ENCODE measurements at places on chromosomes 6 and 20. TPM values are rescaled to one million over a fixed set of nuclear protein-coding genes. Genes with fewer than 3 reads are reported as not detected.

- H3K4me3 ChIP-seq = peak overlapping the region; percentile 91
- peaks cover 25% of the 10 kb centered on the region for H3K4me1 ChIP-seq
- H3K27ac ChIP-seq = no peak overlapping the region
Observed at GRCh38 chr20:48826069-48826468, 1.7 kb downstream of the PREX1 start.

DNA sequence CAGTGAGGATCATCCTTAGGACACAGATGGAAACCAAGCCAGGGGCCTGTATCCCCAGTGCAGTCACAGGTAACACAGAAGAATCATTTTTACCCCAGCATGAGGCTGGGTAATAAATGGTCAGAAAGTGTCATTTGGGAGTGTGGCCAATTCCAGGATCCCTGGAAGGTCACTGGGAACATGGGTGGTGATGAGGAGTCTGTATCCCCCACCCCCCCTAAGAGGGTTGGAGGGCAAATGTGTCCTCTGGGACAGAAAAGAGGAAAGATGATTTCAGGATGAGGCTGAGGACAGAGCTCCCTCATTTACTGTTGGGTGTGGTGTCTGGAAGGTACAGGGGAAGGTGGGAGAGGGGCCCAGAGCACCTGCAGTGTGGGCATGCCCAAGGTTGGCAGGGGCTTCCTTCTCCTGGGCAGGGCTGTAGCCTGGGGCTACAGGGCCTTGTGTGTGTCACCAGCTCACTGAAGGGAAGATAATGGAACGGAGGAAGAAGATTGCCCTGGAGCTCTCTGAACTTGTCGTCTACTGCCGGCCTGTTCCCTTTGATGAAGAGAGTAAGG, 34.5 kb downstream of the PLCG1 start:
- H3K27ac ChIP-seq = no peak overlapping the region
- DNase-seq = no peak
- no peaks in the 10 kb centered on the region for H3K27me3 ChIP-seq
- H3K4me1 ChIP-seq = no peaks in the 10 kb centered on the region
- peaks cover 77% of the 10 kb centered on the region for H3K36me3 ChIP-seq

Gene PAX1
- not detected for total RNA-seq

DNA sequence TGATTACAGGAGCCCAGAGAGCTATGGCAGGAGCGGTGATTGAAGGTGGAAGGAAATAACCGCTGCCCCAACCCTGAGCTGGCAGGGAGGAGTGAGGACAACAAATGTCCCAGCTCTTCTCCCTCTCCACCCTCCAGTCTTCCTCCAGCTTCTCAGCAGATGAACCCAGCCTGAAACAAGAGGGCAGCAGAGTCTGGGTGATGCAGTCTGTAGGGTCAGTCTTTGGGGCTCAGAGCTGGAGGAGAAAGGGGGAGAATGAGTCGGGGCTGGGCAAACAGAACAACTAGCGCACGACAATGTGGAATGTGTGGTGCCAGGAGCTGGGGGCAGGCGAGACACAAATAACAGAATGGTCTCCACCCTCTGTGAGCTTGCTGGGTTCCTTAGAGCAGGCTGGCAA, 4.5 kb upstream of the GUCA1A start:
- H3K4me1 ChIP-seq = peaks cover 28% of the 10 kb centered on the region
- DNase-seq = no peak
- no peak overlapping the region for H3K4me3 ChIP-seq
- H3K27me3 ChIP-seq = peaks cover 13% of the 10 kb centered on the region
- no peaks in the 10 kb centered on the region for H3K36me3 ChIP-seq
- H3K27ac ChIP-seq = no peak overlapping the region

DNA sequence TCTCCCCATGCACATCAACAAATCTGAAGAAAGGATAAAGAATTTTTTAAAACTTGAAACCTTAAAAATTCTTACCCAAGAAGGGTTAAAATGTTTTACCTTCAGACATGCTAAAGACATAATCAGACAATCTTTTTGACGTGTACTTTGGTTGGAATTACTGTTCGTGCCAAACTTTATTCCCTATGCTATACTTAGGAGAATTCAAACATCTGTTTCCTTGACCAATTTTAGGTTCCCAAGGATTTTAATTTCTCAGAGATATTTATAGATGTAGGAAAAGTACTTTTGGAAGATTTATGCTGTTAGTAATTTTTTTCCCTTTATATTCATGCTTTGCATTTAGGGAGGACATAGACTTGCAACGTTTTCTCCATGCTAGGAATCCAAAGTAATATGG, 108.4 kb downstream of the AFG1L start:
- no peak overlapping the region for H3K27ac ChIP-seq
- DNase-seq = no peak
- H3K36me3 ChIP-seq = no peaks in the 10 kb centered on the region
- H3K4me1 ChIP-seq = no peaks in the 10 kb centered on the region
- no peak overlapping the region for H3K4me3 ChIP-seq

- peaks cover 25% of the 10 kb centered on the region for H3K4me1 ChIP-seq
- peak overlapping the region; percentile 100 for H3K27ac ChIP-seq
- peak overlapping the region; percentile 97 for H3K4me3 ChIP-seq
- DNase-seq = peak; percentile 73
Observed at GRCh38 chr6:27864906-27865849, 47.0 kb downstream of the OR2B2 start.

DNA sequence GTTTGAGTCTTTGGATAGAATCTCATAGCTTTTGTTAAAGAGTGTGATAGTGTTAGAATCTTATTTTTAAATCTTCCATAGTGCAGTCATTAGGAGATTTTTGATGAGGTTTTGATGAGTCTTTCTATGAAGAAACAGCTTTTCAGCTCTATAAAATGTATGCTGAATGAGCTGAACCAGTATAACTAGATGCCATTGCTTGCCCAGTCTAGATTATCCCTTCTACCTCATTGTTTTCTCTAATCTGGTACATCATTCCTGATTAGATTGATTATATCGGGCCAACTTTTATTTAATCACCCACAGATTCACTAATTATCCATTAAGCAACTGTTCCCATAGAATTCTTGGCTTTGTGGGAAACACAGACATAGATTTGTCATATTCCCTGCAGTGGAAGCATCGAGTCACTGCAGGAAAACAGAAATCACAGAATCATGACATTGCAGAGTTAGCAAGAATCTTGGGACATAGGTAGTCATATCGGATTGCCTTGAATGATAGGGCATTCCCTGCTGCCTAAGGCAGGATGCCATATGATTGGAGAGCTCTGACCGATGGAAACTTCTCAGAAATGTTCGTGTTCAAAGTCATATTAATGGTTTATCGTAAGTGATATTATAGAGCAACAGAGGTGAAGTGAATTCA, 882.7 kb upstream of the FLRT3 start:
- no peaks in the 10 kb centered on the region for H3K27me3 ChIP-seq
- DNase-seq = no peak
- H3K36me3 ChIP-seq = no peaks in the 10 kb centered on the region
- peaks cover 34% of the 10 kb centered on the region for H3K4me1 ChIP-seq
- H3K4me3 ChIP-seq = no peak overlapping the region
- no peak overlapping the region for H3K27ac ChIP-seq

DNA sequence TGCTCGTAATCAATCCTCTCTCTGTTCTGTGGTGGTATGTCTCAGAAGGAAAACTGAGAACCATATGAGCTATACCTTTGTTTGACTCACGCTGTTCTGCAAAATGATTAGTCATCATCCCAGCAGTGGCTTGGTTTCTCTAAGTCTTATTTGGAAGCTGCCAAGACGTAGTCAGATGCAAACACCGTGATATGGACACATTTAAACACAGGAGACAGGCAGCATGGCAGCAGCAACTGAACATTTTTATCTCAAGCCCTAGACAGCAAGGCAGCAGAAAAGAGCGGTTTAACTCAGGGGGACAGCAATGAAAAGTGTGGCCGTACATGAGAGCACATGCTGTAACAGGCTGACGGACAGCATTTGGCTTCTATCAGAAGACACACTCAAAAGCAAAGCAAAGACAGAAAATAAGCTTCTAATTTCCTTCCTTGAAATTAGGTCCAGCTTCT, 1295.1 kb downstream of the EPHA7 start:
- no peak for DNase-seq
- no peak overlapping the region for H3K4me3 ChIP-seq
- H3K4me1 ChIP-seq = peaks cover 31% of the 10 kb centered on the region
- no peaks in the 10 kb centered on the region for H3K36me3 ChIP-seq
- H3K27me3 ChIP-seq = peaks cover 4% of the 10 kb centered on the region

Gene ADGRG6
- total RNA-seq = 5.3 TPM

- no peaks in the 10 kb centered on the region for H3K4me1 ChIP-seq
- no peak overlapping the region for H3K27ac ChIP-seq
- H3K36me3 ChIP-seq = peaks cover 5% of the 10 kb centered on the region
- H3K4me3 ChIP-seq = no peak overlapping the region
Observed at GRCh38 chr6:165745492-165745891, 82.5 kb upstream of the PDE10A start.

DNA sequence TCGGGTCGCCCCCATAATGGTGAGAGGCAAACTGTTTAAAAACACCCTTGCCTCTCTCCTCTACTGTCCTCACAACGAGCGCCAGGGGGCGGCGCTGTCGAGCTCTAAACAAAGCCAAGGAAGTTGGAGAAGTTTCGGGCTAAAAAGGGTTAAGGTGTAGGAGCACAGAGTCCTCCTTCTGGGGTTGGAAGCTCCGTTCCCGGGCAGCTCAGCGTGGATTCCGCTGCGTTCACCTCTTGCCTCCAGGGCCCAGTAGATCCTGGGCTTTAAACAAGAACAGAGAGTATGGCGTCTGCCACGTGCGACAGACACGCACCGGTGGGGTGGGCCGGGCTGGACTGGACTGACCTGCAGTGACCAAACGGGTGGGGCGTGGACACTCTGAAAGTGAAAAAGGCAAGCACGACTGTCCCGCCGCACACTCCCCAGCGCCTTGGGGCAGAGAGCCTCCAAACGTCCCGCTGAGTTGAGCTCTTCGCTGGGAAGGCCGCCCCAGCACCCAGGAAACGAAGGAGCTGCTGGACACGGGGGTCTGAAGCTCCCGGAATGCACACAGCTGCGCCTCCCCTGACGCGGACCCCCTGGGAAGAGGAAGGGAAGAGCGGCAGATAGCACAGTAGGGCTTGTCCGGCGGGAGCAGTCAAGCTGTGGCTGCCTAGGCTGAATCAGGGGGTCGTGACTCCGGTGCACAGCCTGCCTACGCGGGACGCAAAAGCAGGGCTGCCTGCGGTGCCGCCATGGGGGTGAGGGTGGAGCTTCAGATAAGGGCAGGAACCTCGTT, 1.6 kb upstream of the THBD start:
- peak; percentile 94 for DNase-seq
- peak overlapping the region; percentile 89 for H3K4me3 ChIP-seq
- peaks cover 17% of the 10 kb centered on the region for H3K4me1 ChIP-seq
- H3K27me3 ChIP-seq = peaks cover 75% of the 10 kb centered on the region

DNA sequence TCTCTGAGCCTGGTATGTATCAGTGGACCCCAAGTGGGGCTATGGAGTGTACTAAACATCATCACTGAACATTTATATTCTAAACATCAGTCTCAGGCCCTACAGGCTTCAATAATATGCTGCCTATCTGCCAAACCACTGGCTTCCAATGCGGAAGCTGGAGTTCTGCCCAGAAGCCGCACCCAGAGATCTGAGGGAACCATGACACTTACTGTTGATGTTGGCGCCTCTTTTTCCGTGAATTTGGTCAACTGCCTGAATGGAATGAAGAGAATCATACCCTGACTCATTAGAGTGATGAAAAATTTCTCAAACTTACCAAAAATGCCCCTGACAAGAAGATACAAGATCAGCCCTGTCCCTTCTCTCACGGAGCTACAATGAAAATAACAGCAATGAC, 66.2 kb downstream of the SLC22A23 start:
- DNase-seq = no peak
- no peak overlapping the region for H3K27ac ChIP-seq
- no peak overlapping the region for H3K4me3 ChIP-seq
- H3K36me3 ChIP-seq = peaks cover 9% of the 10 kb centered on the region
- H3K4me1 ChIP-seq = peaks cover 31% of the 10 kb centered on the region

Gene AAR2
- 24.9 TPM for total RNA-seq

GRCh38 chr20:61560361-61560853, 308.3 kb downstream of the CDH4 start:
- no peak overlapping the region for H3K27ac ChIP-seq
- no peak overlapping the region for H3K4me3 ChIP-seq
- H3K27me3 ChIP-seq = peaks cover 18% of the 10 kb centered on the region

DNA sequence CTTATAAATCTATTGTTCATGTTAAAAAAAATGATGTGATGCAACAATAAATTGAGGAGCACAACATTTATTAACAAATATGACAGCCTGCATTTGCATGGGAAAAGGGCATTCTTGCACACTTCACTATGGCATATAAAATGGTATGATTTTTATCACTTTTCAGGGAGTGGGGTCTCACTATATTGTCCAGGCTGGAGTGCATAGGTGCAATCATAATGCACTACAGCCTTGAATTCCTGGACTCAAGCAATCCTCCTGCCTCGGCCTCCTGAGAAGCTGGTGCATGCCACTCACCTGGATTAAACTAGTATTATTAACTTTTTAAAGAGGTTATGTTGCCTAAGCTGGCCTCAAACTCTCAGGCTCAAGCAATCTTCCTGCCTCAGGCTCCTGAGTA, 11.4 kb downstream of the NUP43 start:
- H3K27ac ChIP-seq = no peak overlapping the region
- peaks cover 50% of the 10 kb centered on the region for H3K36me3 ChIP-seq
- DNase-seq = no peak
- H3K27me3 ChIP-seq = no peaks in the 10 kb centered on the region
- H3K4me1 ChIP-seq = no peaks in the 10 kb centered on the region

- H3K27me3 ChIP-seq = no peaks in the 10 kb centered on the region
- no peak overlapping the region for H3K4me3 ChIP-seq
- H3K4me1 ChIP-seq = peaks cover 16% of the 10 kb centered on the region
- H3K27ac ChIP-seq = no peak overlapping the region
- H3K36me3 ChIP-seq = 0 out of 2 replicates have a peak, but pooled peaks cover 4% of the 10 kb centered on the region
Observed at GRCh38 chr20:19594896-19595295, 163.2 kb upstream of the RIN2 start.

- H3K27ac ChIP-seq = no peak overlapping the region
- H3K4me1 ChIP-seq = peaks cover 9% of the 10 kb centered on the region
- no peak for DNase-seq
- no peaks in the 10 kb centered on the region for H3K36me3 ChIP-seq
Observed at GRCh38 chr6:35139470-35139869, 1.7 kb downstream of the TCP11 start.

Gene LY86
- total RNA-seq = 0.16 TPM

DNA sequence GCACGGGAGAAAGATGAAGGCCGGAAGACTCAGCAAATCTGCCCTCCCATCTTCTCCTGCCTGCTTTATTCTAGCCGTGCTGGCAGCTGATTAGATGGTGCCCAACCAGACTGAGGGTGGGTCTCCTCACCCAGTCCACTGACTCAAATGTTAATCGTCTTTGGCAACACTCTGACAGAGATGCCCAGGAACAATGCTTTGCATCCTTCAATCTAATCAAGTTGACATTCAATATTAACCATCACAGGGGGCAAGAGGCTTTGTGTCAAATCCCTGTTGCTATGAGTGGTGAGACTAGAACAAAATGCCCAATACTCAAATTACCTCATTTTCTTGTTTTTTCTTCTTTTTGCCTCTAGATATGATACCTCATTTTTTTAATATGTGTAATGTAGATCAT, 27.4 kb upstream of the PLAGL1 start:
- no peak for DNase-seq
- no peaks in the 10 kb centered on the region for H3K36me3 ChIP-seq
- no peak overlapping the region for H3K4me3 ChIP-seq
- H3K27me3 ChIP-seq = no peaks in the 10 kb centered on the region
